Neural crest cell (in vitro differentiated cells): ENCODE measurements at places on chromosomes 1 and 21.

DNA sequence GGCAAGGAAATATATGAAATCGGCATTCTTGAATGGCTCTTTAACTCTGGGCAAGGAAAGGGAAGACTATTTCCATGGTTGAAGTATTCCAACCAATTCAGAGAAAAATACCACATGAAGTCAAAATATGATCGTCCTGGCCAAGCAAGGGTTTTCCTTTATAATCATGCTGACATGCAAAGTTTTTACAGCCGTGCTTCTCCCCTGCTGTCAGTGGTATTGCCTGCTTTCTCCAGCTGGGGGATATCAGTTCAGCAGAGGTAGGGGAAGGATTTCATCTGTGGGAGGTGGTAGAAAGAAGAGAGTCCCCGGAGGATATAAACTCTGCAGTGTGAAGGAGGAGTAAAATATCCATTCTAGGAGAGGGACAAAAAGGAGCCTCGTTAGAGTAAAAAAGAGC, 322.8 kb downstream of the PAPPA2 start:
- H3K27me3 ChIP-seq: no peaks in the 10 kb centered on the region
- no peak overlapping the region for H3K27ac ChIP-seq
- H3K36me3 ChIP-seq: no peaks in the 10 kb centered on the region
- H3K4me1 ChIP-seq: peaks cover 12% of the 10 kb centered on the region
- H3K4me3 ChIP-seq: no peak overlapping the region
- DNase-seq: no peak

DNA sequence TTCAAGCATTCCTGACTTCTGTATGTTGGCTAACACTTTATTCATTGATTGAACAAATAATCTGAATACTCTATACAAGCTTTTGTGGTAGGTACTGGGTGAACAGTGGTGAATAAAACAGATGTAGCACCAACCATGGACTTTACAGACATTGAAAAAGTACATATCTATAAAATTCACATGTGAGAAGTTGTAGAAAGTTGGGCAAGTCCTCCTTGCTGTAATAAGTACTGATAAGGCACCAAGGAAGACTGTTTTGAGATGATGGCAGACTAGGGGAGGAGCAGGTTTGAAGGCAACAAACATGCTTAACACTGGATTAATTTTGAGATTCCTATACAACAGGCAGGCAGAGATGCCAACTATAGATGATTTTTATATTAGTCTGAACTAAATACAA, 42.4 kb downstream of the RNF2 start:
- H3K4me1 ChIP-seq: peaks cover 6% of the 10 kb centered on the region
- peaks cover 30% of the 10 kb centered on the region for H3K36me3 ChIP-seq
- no peak overlapping the region for H3K27ac ChIP-seq
- DNase-seq: no peak
- no peaks in the 10 kb centered on the region for H3K27me3 ChIP-seq
- H3K4me3 ChIP-seq: no peak overlapping the region

DNA sequence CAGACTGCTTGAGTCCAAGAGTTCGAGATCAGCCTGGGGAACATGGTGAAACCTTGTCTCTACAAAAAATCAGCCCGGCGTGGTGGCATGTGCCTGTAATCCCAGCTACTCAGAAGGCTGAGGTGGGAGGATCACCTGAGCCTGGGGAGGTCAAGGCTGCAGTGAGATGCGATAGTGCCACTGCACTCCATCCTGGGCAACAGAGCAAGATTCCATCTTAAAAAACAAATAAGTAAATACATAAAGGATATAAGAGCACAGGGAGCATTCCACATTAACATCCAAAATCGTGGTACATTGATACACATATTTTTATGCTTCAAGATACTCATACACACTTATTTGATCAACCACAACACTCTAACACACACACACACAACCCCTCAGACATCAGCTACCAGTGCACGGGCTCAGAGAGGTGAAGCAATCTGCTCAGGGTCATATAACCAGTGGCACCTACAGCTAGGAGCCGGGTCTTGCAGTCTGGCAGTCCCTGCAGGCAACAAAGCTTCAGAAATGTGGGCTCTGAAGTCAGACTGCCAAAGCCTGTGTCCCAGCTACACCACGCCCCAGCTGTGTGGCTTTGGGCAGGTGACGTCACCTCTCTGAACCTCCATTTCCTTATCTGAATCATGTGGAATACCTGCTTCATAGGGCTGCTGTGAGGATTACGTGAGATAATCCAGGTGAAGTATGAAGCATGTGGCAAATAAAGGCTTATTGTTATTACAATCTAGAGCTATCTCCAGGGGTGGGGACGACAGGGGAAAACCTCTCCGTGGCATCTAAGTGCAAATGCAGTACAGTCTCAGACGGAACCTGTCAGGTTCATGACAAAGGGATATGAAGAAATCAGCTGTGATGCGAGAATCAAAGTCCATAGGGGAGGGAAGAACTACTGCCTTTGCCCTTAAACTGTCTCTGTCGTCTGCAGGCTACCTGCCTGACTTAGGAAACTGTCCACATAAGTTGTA, 4.8 kb upstream of the CRYBG2 start:
- H3K36me3 ChIP-seq: no peaks in the 10 kb centered on the region
- H3K27ac ChIP-seq: peak overlapping the region; percentile 10
- no peak for DNase-seq
- H3K4me3 ChIP-seq: peak overlapping the region; percentile 23
- H3K27me3 ChIP-seq: peaks cover 38% of the 10 kb centered on the region

DNA sequence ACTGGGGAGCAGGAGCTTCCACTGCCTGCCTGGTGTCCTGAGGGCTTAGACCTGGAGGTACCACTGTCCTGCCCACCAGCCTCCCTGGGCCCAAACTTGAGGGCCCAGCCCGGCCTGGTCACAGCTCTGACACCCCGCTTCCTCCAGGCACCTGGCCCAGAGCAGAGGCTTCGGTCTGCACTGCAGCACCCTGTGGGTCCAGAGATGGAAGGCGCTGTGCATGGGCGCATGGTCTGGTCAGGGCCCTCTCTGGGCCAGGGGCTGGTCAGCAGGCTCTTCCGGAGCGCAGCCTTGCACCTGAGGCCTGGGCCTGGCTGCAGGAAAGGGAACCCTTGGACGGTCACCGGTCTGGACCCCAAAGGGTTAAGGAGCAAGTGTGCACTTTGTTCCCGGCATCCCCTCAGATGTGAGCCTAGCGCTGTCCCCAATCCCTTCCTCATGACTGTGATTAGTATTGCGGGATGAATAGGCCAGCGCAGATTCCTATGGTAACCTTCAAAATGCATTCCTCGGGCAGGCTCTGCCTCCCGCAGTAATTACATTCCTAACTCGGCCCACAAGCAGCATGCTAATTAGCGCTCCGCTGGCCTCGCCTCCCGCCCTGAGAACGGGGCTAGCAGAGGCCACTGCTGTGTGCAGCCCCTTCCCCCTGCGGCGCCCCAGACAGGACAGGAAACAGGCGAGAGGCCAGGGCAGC, 36.3 kb downstream of the PRDM16 start:
- peak; percentile 81 for DNase-seq
- peaks cover 47% of the 10 kb centered on the region for H3K4me1 ChIP-seq
- peaks cover 5% of the 10 kb centered on the region for H3K36me3 ChIP-seq
- peak overlapping the region; percentile 87 for H3K27ac ChIP-seq

DNA sequence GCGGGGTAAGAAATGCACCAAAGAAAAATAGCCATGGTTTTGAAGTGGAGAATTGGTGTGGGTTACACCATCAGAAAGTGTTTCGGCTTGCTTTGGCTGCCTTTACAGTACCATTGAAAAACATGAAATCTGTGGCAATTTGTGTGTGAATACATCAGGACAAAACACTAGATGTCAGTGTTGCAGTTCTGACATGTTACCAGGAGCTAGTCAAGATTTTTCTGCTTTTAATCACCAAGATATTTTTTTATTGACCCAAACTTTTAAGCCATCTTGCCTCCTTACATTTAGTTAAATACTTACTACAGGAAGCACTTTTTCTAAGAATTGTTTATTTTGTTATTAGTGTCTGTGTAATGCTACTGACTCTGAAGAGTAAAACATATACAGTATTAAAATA, 14.3 kb downstream of the RRP15 start:
- no peaks in the 10 kb centered on the region for H3K27me3 ChIP-seq
- H3K4me3 ChIP-seq: no peak overlapping the region
- peak overlapping the region; percentile 2 for H3K27ac ChIP-seq
- no peaks in the 10 kb centered on the region for H3K36me3 ChIP-seq
- peaks cover 3% of the 10 kb centered on the region for H3K4me1 ChIP-seq
